NCI-H1930 (cell line): ENCODE measurements at places on chromosomes 2 and 18.
A peak's percentile ranks its signal among the peaks of the same experiment; 100 is the strongest.

DNA sequence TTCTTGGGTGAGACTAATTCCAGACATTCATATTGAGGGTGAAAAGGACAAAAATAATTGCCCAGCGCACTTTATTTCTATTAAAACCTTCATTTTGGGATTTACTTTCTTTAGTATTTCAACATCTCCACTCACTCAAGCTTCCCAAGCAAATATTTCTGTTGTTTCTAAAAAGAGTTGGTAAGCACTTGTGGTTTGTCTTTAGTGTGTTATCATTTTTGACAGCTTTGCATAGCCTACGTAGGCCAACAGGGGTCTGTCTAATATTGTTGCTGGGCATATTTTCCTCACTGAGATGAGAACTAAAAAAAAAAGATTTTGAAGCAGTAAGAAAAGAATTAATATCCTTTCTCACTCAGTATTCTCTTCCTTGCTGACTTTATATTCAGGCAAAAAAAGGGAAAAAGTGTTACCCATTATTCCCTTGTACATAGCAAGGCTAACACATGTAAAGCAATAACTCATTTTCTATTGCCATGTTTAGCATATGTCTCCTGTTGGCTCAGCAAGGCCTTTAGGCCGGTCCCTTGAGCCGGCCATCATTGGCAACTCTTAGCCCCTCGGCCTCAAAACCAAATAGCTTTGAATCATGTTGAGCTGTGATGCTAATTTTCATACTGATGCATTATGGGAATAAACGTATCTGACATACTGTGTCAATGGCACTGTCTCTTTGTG, 494.2 kb downstream of the ARHGAP15 start:
- DNase-seq: no peak

GRCh38 chr2:127558911-127559310, 23.4 kb downstream of the MYO7B start:
- DNase-seq: no peak

DNA sequence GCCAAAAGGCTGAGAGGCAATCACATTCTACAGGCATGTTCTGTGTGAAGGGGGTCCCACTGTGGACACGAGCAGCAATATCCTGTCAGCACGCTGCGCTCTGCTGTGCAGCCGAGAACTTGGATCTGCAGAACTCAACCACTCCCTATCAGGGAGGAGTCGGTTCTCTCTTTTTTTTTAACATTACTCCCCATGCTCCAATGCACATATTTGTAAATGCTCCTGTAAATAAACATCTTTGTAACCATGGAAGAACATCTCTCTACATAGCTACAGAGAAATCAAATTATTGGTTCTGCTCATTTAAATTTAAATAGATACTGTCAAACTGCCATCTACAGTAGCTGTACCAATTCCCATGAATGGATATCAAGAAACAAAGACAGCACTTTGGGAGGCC, 3.0 kb upstream of the ANKRD23 start:
- DNase-seq: no peak

DNA sequence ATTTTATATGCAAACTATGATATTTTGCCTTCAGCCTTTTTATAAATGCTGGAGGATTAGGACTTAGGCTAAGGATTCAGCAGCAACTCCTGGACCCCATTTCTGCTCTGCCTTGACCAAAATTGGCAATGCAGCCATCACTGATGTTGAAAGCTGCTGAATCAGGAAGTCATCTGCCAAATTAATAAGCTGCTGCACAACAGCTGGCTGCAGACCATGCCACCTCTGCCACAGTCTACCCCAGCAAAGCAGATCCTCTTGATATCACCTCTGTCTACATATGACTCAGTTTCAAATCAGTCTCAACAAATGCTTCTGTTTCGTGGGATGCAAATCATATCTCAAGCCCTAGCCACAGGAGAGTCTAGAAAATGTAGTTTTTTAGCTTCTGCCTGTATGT, 7.1 kb upstream of the SOS1 start:
- no peak for DNase-seq

- DNase-seq: peak; percentile 66
Measured at GRCh38 chr2:38590053-38590452, 12.7 kb downstream of the HNRNPLL start.

- no peak for DNase-seq
Measured at GRCh38 chr2:128446874-128447537, 128.3 kb upstream of the HS6ST1 start.

DNA sequence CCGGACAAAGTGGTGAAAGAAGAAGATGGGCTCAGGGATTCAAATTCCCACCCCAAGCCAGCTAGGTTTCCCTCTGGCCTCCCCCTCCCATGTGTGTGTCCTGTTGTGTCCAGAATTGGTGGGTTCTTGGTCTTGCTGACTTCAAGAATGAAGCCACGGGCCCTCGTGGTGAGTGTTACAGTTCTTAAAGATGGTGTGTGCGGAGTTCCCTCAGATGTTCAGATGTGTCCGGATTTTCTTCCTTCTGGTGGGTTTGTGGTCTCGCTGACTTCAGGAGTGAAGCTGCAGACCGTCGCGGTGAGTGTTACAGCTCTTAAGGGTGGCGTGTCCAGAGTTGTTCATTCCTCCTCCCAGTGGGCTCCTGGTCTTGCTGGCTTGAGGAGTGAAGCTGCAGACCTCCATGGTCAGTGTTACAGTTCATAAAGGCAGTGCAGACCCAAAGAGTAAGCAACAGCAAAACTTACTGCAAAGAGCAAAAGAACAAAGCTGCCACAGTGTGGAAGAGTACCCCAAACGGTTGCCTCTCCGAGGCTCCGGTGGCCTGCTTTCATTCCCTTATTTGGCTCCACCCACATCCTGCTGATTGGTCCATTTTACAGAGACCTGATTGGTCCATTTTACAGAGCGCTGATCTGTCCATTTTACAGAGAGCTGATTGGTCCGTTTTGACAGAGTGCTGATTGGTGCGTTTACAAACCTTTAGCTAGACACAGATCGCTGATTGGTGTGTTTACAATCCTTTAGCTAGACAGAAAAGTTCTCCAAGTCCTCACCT, 37.7 kb upstream of the KLF11 start:
- no peak for DNase-seq

DNA sequence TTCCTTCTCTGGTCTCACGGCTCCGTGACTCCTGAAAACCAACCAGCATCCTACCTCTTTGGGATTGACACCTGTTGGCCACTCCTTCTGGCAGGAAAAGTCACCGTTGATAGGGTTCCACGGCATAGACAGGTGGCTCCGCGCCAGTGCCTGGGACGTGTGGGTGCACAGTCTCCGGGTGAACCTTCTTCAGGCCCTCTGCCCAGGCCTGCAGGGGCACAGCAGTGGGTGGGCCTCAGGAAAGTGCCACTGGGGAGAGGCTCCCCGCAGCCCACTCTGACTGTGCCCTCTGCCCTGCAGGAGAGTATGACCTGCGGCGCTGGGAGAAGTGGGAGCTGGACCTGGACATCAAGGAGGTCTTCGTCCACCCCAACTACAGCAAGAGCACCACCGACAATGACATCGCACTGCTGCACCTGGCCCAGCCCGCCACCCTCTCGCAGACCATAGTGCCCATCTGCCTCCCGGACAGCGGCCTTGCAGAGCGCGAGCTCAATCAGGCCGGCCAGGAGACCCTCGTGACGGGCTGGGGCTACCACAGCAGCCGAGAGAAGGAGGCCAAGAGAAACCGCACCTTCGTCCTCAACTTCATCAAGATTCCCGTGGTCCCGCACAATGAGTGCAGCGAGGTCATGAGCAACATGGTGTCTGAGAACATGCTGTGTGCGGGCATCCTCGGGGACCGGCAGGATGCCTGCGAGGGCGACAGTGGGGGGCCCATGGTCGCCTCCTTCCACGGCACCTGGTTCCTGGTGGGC, 10.0 kb downstream of the PROC start:
- no peak for DNase-seq

DNA sequence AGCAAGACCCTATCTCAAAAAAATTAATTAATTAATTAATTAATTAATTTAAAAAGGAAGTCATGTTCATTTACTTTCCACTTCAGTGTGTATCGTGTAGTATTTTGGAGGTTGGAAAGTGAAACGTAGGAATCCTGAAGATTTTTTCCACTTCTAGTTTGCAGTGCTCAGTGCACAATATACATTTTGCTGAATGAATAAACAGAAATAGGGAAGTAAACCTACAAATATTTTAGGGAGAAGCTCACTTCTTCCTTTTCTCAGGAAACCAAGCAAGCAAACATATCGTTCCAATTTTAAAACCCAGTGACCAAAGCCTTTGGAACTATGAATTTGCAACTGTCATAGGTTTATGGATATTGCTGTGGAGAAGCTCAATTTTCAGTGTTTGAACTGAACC, 27.8 kb downstream of the SLC14A1 start:
- DNase-seq: no peak

DNA sequence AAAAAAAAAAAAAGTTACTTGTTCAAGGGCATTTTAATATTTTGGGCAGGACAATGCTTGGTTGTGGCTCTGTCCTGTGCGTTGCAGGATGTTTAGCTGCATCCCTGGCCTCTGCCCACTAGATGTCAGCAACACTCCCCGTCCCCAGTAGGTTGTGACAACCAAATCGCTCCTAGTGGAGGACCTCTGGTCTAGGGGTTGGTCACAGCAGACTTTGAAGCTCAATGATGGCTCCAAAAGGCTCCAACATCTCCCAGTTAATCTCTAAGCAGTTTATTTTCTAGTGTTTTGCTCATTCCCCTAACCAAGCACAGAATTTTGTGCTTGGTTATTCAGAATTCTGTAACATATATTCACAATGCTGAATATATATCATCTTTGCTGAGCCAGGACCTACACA, 67.0 kb downstream of the CHRNA1 start:
- DNase-seq: peak; percentile 47

DNA sequence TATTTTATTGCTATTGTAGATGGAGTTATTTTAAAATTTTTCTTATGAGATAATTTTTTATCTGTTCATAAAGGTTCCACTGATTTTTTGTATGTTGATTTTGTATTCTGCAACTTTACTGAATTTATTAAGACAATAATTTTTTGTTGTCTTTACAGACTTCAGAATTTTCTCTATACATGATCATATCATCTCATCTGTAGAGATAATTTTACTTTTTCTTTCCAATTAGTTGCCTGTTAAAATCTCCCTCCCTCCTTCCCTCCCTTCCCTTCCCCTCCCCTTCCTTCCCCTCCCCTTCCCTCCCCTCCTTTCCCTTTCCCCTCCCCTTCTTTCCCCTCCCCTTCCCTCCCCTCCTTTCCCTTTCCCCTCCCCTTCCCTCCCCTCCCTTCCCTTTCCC, 378.1 kb downstream of the SOCS6 start:
- no peak for DNase-seq

DNA sequence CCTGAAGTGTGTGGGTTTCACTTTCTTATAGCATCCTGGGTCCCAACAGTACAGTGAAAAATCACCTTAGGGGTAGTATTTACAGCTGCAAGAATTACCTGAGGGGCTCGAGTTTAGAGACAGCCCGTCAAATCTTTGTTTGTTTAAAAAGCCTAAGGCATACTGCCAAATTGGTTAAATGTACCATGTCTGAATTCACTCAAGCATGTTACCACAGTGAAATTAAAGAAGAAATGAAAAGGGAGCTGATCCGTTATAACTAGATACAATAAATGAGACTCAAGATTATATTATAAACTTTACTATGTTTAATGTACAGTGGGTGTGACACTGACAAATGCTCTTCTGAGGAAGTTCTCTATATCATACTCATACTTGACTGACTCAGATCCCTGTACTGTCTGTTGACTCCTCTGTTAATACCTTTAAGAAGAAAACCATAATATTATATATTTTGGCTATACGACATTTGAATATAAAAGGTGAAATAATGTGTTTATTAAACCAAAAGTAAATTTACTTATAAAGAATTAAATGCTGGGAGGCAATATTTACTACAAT, 107.3 kb downstream of the TMEFF2 start:
- DNase-seq: no peak

GRCh38 chr2:232779934-232780333, 3.6 kb upstream of the KCNJ13 start:
- no peak for DNase-seq

- DNase-seq: no peak
Measured at GRCh38 chr2:97871096-97871780, 124.5 kb downstream of the TMEM131 start.

GRCh38 chr2:35081001-35081621, 1274.5 kb upstream of the CRIM1 start:
- DNase-seq: no peak

DNA sequence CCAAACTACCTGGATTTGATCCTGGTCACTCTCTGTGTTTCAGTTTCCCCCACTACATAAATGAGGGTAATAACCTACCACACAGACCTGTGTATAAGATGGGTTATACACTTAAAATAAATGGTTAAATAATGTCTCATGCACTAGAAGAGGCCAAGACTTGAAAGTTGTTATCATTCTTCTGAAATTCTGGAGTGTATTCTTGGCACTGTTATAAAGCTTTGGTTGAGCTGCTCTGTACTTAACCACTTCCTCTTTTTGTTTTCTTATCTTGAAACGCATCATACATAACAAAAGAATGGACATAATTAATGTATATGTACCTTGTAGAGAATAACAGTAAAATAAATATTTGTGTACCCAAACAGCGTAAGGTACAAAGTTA, 281.0 kb downstream of the AFF3 start:
- DNase-seq: no peak

DNA sequence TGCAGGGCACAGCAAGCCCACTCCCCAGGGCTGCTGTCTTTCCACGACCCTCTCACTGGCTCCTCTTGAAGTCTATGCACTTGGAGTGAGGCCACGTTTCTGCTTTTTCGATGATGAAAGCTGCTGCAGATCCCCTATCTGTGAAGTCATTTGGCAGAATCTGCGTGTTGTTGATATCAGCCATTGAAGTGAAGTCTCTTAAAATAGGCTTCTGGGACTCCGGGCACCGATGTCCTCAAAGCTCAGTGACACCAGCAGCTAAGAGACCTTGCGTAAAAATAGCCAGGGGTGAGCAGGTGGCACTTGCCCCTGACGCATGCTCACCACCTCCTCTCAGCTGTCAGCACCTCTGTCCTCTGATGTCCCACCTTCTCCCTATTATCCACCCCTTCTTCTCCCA, 89.4 kb upstream of the FHL2 start:
- DNase-seq: no peak

- no peak for DNase-seq
Measured at GRCh38 chr2:171785450-171785849, 98.2 kb downstream of the DYNC1I2 start.

DNA sequence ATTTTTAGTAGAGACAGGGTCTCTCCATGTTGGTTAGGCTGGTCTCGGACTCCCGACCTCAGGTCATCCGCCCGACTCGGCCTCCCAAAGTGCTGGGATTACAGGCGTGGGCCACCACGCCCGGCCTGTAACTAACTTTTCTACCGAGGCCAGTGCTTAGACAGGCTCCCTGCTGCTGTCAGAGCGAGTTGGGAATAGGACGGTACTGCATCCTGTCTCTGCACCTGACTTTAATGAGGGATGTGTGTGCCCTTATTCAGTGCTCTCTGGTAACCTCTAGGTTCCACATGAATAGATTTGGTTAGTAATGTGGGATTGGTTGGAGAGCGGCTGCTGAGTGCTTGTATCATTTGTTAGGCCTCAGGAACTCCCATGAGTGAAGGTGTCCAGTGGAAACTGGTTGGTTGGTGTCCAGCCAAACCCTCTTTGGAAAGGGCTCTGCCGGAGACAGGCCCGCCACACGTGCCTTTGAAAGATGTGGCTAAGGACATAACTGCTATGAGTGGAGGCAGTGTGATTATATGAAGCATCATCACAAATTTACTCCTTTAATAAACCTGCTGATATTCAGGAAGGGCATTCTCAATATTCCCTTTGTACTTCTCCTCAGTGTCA, 36.6 kb downstream of the MYOM1 start:
- no peak for DNase-seq
